ENCODE measurements at places on chromosomes 12 and 14.

DNA sequence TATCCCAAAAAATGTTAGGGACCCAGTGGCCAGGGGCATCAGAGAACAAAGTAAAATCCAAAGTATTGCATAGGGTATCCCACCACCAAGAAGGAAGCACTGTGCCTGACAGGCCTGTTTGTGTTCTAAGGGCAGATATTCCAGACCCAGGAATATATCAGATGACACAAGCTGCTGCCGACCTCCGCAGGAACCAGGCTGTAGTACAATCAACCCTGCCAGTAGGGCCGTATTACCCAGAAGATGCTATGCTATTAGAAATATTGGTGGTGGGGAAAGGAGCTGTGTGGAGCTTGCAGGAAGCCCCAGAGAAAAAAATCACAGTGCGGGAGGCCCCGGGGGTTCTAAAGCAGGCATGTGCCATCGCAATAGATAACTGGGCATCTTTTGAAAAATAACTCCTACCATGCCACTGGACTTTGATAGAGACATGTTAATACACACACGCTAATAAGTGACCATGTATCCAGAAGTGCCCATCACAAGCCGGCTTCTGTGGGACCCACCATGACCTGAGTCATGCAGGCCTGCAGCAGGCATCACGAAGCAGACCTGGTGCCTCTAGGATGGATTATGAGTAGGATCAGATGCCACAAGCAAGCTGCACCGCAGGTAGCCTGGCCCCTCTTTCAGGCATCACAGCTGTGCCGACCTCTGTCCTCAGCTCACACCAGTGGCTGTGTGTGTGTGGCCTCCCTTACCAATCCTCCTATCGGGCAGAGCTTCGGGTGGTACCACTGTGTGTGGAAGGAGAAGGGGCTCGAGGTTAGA, 242.7 kb downstream of the BCL11B start:
- no peak for DNase-seq

DNA sequence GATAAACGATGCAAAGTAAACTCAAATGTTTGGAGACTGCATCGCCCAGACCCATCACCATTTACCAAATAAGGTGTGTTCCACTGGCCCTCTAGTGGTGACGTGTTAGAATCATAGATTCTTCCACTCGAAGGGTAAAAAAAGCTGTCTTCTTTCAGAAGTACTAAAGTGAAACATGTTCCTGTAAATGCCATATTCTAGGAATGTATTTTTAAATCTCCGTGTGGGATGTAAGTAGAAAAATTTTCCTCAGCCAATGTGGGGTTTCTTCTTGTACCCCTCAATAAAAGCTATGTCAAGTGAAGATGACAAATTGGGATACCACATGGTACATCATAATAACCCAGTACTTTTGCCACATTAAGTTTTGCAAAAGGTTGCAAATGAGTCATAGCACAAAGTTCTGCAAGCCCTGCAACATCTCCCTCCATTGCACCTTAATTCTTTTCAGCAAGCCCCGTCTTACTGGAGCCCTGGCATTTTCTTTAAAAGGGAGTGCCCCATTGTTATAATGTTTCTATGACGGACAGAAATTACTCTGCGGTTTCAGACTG, 100.8 kb downstream of the CCER1 start:
- peak; percentile 48 for DNase-seq

DNA sequence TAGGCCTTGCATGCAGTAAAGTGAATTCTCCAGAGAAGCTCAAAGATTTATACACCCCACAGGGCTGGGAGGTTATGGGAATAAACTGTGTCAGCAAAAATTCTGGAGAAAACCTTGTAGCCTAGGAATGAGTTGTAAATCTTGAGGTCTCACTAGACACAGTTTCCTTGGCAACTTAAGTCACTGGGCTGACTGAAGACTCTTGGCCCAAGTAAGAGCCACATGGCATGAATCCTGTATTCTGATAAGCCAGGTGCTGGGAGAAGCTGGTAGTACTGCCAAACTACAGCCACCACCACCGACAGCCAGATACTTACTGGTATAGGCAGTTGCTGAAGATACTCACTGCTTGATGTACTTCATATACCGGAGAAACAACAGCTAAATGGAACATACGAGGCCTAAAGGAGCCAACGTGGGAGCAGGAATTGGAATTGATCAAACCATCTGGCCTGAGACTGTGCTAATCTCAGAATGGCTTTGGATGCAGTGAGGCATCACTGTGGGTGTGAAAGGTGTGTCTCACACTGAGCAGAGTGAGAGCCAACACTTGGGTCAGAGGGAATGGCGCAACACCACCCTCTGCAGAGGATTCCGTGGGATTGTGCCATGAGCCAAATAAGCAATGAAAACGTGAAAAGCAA, 102.8 kb upstream of the TMCC3 start:
- DNase-seq: no peak

GRCh38 chr14:88154321-88154720, 149.4 kb downstream of the GPR65 start:
- DNase-seq: no peak

DNA sequence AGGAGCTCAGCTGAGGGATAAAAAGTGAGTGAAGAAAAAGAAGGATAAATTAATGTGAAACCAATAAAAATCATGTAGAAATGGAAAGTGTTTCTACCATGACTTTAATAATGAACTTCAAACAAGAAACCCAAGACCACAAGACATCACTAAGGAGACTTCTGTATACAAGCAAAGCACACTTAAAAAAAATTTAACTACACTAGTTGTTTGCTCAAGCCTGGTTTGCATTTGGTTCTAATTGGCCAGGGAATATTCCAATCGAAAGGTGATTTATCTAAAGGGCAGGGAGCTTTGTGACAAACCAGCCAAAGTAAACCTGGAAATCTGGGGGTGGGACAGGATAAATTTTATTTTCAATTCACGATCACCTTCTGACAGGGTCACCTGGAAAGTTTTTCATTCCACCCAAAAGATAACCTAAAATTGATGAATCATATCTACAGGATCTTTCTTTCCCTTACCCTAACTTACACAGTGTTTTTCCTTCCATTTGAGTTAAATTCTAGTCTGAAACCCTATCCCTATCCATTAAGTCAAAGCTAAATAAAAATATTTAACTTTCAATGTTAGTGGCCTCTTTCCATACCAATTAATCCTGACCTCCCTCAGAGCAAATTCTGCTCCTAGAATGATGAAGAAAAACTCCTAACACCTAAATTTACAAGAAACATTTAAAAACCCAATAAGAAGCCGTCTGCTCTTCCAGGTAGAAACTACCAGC, 2.6 kb downstream of the EGLN3 start:
- no peak for DNase-seq

- DNase-seq: no peak
These were observed 99.9 kb upstream of the SLC24A4 start for GRCh38 chr14:92223025-92223424.

DNA sequence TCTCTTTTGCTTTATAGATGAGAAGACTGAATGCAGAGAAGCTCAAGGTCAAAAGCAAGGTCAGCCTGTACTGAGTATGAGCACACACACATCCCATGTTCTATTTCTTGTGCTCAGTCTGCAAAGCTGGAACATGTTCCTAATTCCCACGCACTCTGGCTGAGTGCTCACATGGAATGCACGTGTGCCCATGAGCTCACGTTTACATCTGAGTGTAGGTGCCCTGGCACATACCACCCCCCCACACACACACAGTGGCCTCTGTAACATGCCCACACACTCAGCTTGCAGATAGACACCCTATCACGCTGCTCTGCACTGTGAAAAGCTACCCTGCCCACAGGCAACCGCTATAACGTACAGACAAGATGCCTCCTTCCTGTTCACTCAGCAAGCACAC, 700.1 kb downstream of the MED13L start:
- DNase-seq: no peak

DNA sequence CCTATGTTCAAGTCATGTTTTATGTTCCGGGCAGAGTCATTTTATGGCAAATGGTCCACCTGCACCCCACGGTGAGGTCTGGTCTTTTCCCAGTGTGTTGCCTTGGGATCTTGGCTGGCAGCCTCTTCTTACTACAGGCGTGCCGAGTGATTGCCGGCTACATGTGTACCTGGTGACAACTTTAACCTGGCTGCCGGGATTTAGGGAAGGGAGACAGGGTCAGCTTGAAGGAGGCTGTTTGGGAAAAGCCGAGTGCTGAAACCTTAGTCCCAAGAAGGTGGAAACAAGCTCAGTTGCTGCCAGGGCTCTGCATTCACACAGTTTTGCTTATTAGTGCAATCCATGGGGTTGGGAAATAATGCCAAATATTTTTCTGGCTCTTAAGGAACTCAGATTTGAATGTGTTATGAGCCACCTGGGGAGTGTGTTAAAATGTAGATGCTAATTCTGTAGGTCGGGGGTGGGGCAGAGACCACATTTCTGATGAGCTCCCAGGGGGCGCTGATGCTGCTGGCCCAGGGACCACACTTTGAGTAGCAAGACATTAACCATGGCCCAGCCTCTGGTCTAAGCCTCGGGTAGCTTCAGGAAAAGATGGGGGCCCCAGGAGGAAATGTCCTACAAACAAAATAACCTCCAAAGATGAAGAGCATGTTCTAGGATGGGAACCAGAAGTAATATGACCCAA, 179.6 kb downstream of the TBX5 start:
- no peak for DNase-seq

- no peak for DNase-seq
These were observed 12.3 kb downstream of the CHST11 start for GRCh38 chr12:104469066-104469465.

DNA sequence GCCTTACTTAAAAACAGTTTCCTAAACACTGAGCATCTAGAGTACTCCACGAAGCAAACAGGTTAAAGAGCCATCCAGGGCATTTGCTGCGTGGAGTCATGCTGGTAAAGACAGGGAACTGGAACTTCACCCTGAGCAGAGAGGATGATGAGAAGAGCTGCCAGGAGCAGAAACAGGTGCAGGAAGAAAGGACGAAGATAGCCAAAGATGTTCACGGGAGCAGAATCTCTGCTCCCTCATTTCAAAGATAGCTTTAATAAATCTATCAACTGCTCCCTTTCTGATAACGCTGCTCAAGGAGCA, 280.8 kb upstream of the FKBP4 start:
- DNase-seq: no peak

- no peak for DNase-seq
These were observed 27.5 kb downstream of the RHOJ start for GRCh38 chr14:63231766-63232165.

DNA sequence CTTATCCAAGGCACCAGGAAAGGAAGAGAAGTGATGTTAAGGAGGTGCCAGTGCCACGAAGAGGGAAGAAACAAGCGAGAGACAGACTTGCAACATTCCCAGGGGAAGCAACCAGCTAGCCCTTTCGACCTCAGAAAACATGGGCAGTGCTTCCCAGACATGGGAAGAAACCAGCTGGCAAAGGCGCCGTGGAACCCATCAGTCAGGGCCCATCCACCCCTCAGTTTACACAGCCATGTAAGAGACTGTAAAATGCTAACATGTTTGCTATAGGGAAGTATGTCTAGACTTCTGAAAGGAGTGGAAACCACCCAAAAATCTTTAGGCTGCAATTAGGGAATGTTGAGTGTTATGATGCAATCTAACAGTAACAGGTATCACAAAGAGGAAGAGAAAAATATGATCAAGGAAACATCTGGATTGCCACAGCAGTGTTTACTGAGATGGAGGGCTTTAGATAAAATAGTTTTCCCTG, 26.3 kb downstream of the ANAPC5 start:
- DNase-seq: no peak

DNA sequence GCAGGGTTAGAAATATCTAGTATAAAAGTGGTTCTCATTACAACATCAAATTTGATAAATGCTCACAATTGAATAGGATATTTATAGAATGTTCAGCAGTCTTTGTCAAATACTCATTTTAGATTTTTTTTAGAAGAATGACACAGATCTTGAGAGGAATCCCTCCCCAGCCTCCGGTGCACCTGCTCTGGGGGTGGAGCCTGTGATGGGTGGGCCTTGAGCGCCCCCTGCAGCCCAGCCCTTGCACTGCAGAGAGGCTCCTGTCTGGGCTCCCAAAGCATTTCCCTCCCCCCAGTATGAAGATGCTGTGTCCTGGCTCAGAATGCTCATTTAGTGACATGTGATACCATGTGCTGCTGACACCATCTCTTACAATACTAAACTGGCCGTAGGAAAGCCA, 792.3 kb downstream of the TMEM121 start:
- DNase-seq: no peak

- DNase-seq: peak; percentile 89
These were observed 247.0 kb downstream of the PHLDA1 start for GRCh38 chr12:75784591-75784990.

- no peak for DNase-seq
These were observed 16.4 kb downstream of the FOS start for GRCh38 chr14:75295061-75295461.

GRCh38 chr12:76186131-76186906, 101.8 kb upstream of the NAP1L1 start:
- no peak for DNase-seq

- no peak for DNase-seq
These were observed 7.8 kb upstream of the DTD2 start for GRCh38 chr14:31465111-31465510.

DNA sequence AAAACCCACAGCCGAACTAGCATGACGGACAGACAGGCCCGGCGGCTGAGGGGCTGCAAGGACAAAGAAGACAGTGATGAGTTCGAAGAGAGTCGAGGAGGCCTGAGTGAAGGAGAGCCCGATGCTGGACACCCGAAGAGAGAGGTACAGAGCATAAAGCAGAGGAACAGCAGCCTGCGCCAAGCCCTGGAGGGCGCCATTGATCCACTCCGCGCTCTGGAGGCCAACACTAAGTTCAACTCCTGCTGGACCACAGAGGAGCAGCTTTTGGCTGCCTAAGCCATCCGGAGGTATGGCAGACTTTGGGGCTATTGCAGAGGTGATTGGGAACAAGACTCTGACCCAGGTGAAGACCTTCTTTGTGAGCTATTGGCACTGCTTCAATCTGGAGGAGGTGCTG, 7.8 kb upstream of the PLXNC1 start:
- peak; percentile 15 for DNase-seq

- no peak for DNase-seq
These were observed 68.8 kb downstream of the SLCO1A2 start for GRCh38 chr12:21265932-21266331.

DNA sequence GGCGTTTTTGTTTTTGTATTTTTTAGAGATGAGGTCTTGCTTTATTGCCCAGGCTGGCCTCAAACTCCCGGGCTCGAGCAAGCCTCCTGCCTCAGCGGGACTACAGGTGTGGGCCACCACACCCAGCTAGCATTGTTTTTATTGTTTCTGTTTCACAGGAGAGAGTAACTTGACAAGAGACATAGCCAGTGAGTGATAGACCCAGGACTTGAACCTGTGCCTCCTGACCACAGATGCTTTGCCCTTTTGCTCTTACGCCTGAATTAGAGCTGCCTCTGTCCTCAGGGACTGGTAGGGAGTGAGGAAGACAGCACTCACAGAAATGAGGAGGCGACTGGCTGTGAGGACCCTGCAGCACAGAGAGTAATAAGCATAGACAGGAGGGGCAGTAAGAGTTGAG, 2.3 kb downstream of the EVL start:
- DNase-seq: no peak

All from NCI-H774 (cell line).